ENCODE measurements at places on chromosomes 16 and 17.
A peak's percentile ranks its signal among the peaks of the same experiment; 100 is the strongest.

DNA sequence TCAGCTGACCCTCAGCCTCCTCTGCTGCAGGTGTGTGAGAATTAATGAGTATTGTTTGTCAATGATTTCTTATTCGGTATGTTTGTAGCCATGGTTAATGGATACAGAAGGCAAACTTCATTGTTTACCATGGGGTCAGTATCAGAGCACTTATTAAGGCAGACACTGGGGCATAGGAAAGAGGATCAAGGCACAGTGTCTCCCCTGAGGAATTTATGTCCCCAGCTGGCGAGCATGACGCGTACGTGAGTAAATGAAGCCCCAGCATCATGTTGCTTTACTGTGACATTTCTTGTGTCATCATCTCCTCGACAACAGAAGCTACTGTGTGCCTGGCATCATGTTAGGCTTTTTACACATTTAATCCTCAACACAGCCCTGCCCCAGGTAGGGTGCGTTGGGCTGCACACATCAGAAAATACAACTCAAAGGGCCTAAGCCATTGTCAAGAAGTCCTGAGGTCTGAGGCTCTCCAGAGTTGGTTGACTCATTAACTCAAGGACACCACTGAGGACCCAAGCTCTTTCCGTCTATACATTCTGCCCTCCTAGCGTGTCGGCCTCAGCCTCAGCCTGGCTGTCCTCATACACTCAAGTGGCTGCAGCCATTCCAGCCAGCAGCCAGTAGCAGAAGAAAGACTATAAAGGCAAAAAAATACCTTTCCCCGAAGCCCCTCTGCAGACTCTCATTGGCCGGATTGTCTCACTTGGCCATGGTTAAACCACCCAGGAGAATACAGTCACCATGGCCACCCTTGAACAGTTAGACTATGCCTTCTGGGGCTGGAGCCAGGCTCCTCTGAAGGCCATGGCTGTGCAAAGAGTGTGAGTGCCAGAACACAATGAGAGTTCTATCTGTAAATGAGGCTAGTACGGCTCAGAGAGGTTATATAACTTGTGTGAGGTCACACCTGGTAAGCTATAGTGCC is 13.9 kb upstream of the ZCCHC14 start:
- no peak for DNase-seq

DNA sequence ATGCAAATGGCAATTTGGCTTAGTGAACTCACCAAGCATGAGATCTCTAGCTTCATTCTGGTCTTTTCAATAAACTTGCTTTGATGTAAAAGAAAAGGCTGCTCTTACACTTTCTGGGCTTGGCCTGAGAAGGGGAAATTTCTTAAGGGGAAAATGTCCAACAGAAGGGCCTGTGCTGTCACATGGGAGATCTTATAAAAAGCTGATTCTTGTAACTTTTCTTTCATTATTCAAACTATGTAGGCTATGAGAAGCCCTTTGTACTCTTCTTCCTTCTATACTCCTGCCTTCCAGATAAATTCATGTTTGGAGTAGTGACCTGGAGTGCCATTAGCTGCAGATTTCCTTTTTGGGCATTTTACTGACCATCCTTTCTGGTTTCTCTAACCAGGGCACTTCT is 16.9 kb downstream of the LIMD2 start:
- DNase-seq, result no peak

GRCh38 chr16:10028644-10029043 is 153.6 kb downstream of the GRIN2A start:
- DNase-seq, result no peak

DNA sequence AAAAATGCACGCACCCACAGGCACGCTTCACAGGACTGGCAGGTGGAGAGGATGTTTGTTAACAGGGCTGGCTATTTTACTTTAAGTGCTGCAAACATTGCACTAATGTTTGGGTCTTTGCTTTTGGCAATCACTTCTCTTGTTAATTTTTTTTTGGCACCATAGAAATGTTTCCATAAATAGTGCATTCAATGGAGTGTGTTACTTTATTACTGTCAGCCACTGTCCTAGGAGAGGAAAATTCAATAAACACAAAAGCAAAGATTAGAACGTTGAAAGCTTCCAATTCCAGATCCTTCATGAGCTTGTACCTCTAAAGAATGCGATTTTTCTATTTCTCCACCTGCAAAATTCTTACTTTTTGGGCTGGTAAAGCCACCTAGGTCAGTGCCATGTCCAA is 743.5 kb downstream of the WWOX start:
- no peak for DNase-seq

GRCh38 chr17:1053661-1054360 is 56.9 kb downstream of the TIMM22 start:
- no peak for DNase-seq

GRCh38 chr17:55962951-55963401 is 190.3 kb upstream of the ANKFN1 start:
- DNase-seq, result no peak

DNA sequence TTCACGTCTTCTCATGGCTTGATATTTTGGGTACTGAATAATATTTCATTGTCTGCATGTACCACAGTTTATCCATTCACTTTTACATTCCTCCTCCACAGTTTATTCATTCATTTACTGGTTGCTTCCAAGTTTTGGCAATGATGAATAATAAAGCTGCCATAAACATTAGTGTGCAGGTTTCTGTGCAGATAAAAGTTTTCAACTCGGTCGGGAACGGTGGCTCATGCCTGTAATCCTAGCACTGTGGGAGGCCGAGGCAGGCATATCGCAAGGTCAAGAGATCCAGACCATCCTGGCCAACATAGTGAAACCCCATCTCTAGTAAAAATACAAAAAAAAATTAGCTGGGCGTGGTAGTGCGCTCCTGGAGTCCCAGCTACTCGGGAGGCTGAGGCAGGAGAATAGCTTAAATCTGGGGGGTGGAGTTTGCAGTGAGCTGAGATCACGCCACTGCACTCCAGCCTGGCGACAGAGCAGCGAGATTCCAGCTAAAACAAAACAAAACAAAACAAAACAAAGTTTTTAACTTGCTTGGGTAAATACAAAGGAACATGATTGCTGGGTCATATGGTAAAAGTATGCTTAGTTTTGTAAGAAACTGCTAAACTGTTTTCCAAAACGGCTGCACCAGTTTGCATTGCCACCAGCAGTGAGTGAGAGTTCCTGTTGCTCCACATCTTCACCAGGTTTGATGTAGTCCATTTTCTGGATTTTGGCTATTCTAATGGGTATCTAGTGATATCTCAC is 89.5 kb downstream of the WWP2 start:
- DNase-seq, result peak; percentile 42

- no peak for DNase-seq
Observed at GRCh38 chr16:35751191-35751941, 2292.0 kb downstream of the TP53TG3F start.

- DNase-seq, result no peak
Observed at GRCh38 chr17:34374457-34374856, 11.4 kb upstream of the CCL1 start.

GRCh38 chr16:50709061-50709684 is 15.8 kb downstream of the NOD2 start:
- DNase-seq, result no peak

DNA sequence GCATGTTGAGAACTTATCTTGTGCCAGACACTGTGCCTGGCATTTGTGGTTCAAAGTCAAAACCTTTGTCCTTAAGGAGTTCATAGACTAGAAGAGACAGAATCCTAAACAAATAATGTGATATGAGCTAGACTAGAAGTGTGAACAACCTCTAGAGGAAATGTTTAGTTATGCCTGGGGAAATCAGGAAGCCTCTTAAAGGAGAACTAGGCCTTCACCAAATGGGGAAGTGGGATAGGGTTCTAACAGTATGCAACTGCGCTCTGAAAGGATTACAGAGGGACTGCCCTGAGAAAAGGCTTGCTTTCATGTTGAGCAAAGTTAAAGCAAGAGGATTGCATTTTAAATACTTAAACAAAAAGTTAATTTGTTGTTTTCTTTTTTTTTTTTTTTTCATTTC is 4.9 kb downstream of the RUNDC1 start:
- no peak for DNase-seq

DNA sequence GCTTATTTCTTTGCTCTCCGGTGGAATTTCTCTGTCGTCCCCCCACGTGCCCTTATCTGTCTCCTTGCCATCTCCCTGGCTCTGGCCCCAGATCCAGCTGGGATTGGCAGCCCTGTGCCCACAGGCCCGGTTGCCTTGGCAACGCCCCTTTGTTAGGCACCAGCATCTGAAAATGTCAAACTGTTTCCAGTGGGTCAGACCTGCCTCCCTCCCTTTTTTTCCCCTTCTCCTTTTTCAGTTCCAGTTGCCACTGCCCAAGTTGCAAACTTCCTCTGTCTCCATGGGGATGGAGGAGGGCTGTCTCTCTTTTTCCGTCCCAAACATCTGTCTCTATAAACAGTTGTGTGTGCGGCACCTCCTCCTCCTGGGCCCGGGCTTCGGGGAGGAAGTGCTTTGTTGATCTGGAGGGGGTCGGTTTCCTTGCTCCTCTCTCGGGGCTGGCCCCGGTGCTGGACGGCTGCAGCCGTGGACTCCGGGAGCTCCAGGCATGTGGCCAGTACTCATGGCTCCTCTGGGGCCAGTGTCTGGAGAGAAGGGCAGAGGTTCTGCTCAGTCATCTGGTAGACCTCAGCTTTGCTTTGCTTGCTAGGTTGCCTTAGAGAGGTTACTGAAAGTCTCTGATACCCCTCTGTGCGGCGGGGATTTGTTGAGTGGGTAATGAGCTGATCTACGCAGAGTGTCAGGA is 35.3 kb downstream of the SOCS3 start:
- DNase-seq, result peak; percentile 92

DNA sequence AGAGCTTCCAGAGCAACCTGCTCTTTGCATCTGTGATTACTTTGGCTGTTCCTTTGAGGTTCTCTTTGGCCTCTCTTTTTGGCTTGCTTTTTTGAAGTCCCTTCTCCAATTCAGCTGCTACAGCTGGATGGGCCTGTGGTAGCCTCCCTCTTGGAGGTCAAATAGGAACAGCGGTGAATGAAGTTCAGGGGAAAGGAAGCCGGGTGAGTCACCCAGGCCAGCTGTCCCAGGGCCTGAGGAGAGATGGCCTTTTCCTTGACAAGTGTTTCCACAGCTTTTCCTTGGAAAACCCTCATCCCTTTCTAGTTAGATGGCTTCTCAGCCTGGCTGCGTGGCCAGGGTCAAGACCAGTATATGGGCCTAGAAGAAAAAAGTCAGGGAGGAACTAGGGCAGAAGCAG is 103.1 kb downstream of the STX8 start:
- DNase-seq, result peak; percentile 4

GRCh38 chr17:34797720-34798119 is 163.5 kb downstream of the CCT6B start:
- DNase-seq, result peak; percentile 6

All from cardiac fibroblast (primary cell).